ENCODE measurements at places on chromosomes 4 and X.
A peak's percentile ranks its signal among the peaks of the same experiment; 100 is the strongest.

DNA sequence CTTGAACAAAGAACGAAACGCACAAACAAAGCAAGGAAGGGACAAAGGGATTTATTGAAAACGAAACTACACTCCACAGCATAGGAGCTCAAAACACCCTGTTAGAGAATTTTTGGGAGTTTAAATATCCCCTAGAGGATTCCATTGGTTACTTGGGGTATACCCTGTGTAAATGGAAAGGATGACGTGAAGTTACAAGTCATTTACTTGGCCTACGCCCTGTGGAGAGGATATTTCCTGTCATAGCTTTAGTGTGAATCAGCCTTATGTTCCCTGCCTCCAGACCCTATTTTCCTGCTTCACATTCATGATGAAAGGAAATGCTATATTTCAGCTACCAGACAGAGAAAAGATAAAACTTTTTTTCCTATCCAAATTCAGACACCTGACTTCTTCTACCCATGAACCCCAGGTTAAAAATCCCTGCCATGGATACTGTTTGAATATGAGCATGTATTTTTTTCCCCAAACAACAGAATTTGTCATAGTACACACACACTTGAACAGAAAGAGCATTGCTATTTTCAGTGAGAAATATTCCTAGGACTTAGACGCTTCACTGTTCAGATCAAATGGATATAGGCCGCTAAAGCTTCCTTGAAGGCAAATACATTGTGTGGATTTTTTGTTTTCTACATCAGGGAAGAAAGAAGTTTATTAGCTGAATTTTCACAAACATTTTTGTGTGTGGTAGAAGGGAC is 20.4 kb downstream of the PIN4 start:
- no peak for DNase-seq

- no peak for DNase-seq
Measured at GRCh38 chrX:155242300-155242699, 22.0 kb downstream of the RAB39B start.

- no peak for DNase-seq
Measured at GRCh38 chr4:84276752-84277151, 222.3 kb downstream of the NKX6-1 start.

- DNase-seq, result peak; percentile 29
Measured at GRCh38 chr4:168514249-168514852, 17.5 kb downstream of the PALLD start.

- no peak for DNase-seq
Measured at GRCh38 chr4:73193155-73193554, 65.4 kb downstream of the ANKRD17 start.

DNA sequence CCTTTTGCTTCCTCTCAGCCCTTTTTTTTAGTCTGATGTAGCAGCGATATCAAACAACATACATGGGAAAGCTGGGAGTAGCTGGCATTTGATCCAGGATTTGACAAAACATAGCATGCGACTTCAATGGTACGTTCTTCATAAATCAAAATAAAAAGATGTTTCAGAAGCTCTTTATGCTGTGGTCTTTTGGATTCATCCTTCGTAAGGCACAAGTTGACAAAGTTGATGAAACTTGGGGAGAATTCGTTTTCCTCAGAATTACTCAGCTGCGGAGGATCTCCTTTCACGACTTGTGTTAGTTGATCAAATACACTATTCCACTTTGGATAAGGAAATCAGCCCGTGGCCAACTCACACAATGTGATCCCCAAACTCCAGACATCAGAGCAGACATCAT is 38.1 kb upstream of the CHIC1 start:
- DNase-seq, result no peak

DNA sequence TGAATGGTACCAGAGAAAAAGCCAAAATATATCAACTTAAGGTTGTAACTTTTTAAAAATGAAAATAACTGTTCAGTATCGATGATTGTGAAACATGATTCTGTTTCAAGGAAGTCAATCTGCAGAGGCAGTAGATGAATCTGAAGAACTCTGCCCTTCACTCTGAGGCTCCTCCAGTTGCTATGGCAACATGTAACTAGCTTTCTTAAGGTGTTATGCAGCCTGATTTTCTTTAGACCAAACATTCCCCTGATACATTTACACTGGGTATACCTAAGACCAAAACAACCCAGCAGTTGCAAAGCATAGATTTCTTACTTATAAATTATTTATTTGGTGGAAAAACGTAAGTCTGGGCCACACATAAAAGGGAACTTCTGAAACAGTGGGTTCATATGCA is 133.6 kb upstream of the RASGEF1B start:
- DNase-seq, result no peak

GRCh38 chrX:111309083-111309482 is 38.8 kb upstream of the CAPN6 start:
- DNase-seq, result no peak

DNA sequence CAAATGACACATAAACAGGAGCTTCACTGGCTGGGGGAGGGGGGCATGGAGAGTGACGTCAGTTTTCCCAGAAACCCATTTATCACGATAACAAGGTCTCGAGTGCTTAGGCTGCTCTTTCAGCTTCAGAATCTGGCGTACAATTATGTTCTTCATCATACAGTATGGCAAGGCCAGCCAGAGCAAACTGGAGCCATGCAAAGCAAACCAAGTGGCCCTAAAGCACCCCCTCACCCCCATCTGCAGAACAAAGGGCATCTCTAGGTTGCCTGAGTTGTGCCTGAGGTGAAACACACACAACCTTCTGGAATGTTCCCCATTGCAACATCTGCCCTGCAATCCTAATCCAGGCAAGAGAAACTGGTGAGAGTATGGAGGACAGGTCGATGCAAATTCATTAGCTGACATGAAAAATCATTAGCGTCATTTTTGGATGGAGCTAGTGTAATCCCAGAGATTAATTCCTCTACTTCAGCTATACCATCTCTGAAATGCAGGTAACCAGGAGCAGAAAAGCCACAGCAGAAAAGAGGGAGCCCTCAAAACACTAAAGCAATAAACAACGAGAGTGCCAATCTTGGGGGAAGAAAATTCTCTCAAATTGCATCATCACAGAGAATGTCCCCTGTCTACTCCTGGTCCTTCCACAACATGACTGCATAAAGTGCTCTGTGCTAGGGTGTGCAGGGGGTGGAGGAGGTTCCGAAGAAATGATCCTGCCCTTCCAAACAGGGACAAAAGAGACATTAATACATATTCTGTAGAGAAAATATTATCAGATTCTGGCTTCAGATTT is 1.8 kb downstream of the SEPTIN6 start:
- peak; percentile 77 for DNase-seq

Measured in activated CD4-positive, alpha-beta T cell treated with anti-CD3 and anti-CD28 coated beads, Interleukin-2, Interleukin-4, amounts not matched to agents 100 ng/mL and 50 ng/mL, durations not matched to agents 16 hours and 8 hours (primary cell).